ENCODE measurements at places on chromosomes 12 and 14.

GRCh38 chr12:49037111-49037946 lies 18.8 kb upstream of the PRKAG1 start:
- DNase-seq = no peak

DNA sequence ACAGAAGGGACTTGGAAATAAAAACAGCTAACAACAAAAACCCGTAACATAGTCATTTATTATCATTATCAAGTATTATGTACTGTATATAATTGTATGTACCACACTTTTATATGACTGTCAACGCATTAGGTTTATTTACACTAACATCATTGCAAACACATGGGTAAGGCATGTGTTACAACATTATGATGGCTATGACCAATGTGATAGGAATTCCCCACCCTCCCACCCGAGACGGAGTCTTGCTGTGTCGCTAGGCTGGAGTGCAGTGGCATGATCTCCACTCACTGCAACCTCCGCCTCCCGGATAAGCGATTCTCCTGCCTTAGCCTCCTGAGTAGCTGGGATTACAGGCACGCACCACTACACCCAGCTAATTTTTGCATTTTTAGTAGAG lies 82.6 kb downstream of the ERC1 start:
- no peak for DNase-seq

DNA sequence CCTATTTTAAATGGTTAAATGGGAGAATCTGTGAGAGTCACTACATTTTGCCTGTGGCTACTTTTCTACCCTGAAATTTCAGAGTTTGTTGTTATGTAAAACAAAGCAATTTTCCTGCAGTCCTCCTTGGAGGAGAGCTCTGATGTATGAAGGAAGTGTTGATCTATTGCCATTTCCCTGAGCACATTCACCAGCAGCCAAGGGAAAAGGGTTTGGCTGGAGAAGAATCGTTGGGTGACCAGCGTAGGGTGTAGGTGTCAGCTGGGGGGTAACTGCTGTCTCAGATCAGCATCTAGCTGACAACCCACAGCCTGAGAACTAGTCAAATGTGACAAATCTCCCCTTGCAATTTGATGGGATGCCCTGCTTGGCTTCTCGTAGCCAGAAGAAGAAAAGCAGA lies 230.5 kb downstream of the PDZRN4 start:
- DNase-seq = no peak

DNA sequence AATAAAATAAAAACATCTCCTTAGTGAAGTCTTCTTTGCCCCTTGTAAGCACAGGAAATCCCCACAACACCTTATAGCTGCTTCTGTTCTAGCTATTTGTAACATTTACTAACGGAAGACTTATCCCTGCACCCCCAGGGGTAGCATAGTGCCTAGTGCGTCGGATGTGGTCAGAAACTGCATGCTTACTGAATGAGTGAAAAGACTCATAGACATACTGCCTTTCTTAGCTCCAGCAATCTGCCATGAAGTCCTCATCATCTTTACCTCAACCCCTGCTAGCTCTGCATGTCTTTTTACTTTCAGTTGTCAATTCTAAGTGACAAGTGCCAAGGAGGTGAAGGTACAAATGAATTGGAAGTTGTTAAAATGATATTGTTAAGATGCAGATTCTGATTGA lies 12.9 kb downstream of the RIOX1 start:
- DNase-seq = no peak

GRCh38 chr12:112179916-112180315 lies 54.6 kb downstream of the TRAFD1 start:
- DNase-seq = no peak
